ENCODE measurements at places on chromosomes 1 and 21.

DNA sequence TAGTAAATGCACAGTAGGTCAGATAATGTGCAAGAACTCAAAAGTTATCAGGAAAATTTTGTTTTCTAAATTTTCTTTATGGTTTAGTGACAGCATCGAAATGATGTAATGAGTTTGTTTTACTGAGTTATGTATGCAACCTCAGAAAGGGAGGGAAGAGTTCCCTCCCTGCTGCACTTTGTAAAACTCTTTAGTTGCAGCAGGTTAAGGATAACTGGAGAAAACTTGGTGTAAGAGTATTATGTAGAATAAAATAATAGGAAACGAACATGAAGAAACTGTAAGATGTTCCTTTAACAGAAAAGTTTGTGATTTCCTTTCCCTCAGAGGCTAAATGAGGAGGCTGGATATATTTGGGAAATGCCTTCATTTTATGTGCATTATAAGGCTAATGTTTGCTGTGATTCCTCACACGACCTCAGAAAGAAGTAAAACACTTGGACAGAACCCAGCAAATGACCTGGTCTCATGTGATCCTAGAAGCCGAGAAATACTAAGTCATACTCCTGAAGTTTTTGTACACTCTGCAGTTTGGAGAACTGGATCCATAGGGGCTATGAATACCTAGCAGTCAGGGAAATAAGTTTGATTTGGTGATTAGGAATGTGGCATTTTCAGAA, 35.4 kb downstream of the ADGRL2 start:
- DNase-seq, result no peak

DNA sequence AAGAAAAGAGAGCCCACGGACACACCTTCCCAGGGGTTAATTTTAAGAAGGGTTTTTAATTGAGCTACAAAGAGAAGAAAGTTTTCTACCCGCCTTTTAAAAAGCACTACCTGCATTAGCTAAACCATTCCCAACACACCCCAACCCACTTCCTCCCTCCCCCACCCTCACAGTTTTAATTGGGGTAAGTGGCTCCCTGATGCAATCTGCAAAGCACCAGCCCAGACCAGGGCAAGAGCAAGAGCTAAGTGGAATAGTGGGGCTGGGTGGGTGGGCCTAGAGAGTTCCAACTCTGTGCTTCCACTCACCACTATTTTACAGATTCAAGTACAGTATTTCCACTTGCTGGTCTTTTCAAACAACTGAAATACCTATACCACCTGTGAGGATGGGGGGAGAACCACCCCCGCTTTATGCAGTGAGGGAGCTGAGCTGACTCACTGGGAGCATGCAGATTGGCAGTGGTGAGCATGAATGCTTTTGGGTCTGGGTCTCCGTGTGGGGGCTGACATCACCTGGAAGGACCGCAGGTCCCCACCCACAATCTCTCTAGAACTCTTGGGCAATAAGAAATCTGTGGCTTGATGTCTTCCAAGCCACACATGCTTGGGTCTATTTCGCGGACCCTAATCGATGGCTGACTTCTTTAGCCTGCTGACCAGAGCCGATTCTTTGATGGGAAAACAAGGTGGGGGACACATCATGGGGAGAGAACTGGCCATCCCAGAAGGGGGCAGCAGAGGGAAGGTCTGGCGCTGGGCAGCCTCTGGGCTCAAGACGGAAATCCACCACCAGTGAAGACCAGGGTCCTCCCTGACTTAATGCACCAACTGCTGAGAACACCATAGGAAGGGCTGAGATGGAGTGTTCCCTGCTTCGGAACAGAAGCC, 95.5 kb downstream of the SSBP3 start:
- no peak for DNase-seq

DNA sequence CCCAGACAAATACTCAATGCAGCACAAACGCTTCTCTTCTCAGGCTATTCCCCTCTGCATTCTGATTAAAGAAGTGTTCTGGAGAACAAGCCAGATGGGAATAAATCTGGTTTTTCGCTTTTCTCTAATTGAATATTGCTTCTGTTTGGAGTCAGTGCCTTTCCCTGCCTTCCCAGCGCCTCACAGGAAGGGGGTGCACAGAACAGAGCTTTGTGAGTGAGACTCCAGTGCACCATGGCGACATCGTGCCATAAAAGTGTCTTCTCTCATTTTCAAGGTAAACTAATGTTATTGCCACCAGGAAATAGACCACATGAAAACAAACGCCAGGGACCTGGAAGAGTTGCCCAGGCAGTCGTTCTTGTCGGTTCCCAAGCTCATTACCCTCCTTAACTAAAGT, 43.6 kb upstream of the SLC45A1 start:
- no peak for DNase-seq

GRCh38 chr1:56509713-56510641, 69.4 kb downstream of the PLPP3 start:
- DNase-seq, result no peak

GRCh38 chr1:60924964-60925798, 157.2 kb upstream of the NFIA start:
- peak; percentile 84 for DNase-seq

- no peak for DNase-seq
Observed at GRCh38 chr1:33004613-33005012, 32.1 kb downstream of the AK2 start.

- DNase-seq, result no peak
Observed at GRCh38 chr1:1170215-1171091, 3.2 kb upstream of the TTLL10 start.

DNA sequence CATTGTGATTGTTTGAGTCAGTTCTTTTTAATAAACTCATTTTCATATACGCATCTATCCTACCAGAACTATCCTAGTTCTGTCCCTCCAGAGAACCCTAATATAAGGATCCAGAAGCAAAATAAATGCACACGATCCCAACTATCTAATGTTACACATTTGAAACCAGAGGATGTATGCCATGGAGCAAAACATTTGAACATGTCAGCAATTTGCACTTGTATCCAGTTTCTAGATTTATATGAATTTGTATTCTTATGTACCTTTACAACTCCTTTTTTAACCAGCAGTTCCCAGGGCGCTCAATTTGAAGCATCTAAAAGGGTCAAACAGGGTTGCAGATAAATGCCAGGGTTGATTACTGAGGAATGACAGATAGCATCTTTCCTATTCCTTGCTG, 2.1 kb downstream of the EXTL2 start:
- no peak for DNase-seq

DNA sequence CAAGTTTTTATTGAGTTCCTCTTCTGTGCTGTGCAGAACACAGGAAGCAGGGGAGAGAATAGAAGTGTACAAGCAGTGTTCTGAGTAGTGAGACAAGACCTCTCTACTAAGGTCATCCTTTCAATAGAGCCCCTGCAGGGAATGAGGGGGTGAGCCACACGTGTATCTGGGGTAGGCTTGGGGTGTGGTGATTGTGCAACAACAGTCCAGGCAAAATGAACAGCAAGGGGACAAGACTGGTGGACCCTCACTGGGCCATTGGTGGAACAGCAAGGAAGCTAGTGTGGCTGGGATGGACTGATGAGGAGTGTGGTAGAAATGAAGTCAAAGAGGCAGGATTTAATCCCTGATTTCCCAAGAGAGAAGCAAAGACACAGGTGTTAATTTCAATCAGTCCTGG, 8.2 kb upstream of the BMP8A start:
- DNase-seq, result no peak

DNA sequence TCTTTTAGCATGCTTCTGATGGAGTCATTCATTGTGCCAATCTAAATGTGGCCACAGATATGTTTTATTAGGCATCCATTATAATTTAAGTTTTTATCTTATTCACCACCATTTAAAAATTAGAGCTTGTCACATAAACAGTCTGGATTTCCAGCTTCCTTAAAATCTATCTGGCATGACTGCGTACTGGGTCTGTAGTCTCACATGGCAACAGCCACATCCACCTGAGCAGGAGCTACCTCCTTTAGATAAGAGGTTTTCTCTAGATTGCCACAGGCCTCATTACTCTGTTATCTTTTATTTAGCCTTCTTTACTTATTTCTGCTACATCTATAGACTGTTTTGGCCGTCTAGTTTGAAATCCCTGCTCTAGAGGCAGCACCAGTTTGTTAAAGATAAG, 29.1 kb downstream of the B3GALT2 start:
- no peak for DNase-seq

GRCh38 chr1:153939476-153939875, 7.0 kb downstream of the DENND4B start:
- DNase-seq, result no peak

GRCh38 chr1:236615399-236616148, 11.3 kb upstream of the HEATR1 start:
- no peak for DNase-seq

- no peak for DNase-seq
Observed at GRCh38 chr1:54596756-54597155, 26.6 kb downstream of the FAM151A start.

GRCh38 chr21:15441992-15442391, 287.8 kb upstream of the USP25 start:
- DNase-seq, result no peak

GRCh38 chr1:196209983-196210382, 398.3 kb downstream of the KCNT2 start:
- no peak for DNase-seq

GRCh38 chr1:53641481-53642214, 97.3 kb downstream of the GLIS1 start:
- no peak for DNase-seq

GRCh38 chr1:90044346-90044745, 49.4 kb downstream of the ZNF326 start:
- DNase-seq, result no peak

DNA sequence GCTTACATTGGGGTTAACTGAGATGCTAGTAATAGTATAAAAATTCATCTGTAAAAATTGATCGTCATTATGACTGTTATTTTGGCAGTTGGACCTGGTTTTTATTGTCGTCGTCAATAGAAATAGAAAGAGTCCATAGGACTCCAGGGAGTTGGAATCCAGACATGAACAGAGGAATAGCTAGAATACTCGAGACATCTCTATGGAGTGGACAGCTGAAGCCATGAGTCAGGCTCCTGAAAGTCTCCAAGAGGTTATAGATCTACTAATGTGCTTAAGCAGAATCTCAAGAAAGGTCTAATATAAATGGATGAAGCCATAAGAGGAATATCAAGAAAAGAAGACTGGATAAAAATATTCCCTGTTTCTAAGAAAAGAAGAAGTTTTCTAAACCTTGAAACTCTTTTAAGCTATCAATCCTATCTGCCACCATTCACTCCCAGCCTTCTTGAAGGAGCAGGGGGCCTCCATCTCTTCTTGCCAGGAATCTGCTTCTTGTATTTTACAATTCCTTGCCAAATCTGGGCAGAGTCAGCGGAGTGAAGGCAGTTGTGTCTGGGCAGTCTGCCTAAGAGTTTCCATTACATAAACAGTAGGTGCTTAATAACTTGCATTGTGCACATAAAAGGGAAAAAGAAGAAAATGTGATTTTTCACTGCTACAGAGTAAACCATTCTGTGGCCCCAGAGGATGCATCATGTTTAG, 163.3 kb downstream of the ST6GALNAC5 start:
- no peak for DNase-seq

- no peak for DNase-seq
Observed at GRCh38 chr1:30596891-30597290, 126.5 kb downstream of the MATN1 start.

- DNase-seq, result no peak
Observed at GRCh38 chr1:184457500-184457899, 70.7 kb downstream of the C1orf21 start.

DNA sequence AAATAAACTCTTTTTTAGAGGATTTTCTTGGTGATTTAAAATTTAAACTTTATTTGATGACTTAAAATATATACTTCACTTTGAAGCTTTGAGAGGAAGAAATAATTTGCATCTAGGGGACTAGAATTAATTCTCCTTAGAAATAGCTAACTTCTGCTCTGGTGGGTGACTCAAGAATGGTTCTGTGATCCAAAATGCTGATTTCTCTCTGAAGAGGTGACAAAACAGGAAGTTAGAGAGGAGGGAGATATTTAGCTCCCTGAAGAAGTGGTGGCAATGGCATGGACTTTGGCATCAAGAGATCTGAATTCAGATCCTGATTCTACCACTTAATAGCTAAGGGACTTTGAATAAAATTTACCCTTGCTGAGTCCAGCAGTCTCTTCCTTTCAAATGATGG, 125.8 kb upstream of the ATP1B1 start:
- no peak for DNase-seq

DNA sequence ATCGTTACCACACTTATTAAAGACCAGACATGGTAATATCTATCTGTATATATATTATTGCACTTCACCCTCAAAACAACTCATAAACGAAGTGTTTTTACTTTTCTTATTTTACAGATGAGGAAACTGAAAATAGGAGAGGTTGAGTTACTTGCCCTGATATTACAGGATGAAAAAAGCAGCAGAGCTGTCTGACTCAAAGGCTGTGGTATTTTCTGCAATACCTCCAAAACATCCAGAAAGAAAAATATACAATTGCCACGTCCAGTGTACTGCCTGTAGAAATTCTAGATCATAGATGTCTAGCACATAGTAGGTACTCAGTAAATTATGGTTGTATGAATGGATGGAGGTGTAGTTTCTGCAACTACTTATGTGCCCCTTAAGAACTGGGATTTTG, 5.2 kb upstream of the TARBP1 start:
- no peak for DNase-seq

DNA sequence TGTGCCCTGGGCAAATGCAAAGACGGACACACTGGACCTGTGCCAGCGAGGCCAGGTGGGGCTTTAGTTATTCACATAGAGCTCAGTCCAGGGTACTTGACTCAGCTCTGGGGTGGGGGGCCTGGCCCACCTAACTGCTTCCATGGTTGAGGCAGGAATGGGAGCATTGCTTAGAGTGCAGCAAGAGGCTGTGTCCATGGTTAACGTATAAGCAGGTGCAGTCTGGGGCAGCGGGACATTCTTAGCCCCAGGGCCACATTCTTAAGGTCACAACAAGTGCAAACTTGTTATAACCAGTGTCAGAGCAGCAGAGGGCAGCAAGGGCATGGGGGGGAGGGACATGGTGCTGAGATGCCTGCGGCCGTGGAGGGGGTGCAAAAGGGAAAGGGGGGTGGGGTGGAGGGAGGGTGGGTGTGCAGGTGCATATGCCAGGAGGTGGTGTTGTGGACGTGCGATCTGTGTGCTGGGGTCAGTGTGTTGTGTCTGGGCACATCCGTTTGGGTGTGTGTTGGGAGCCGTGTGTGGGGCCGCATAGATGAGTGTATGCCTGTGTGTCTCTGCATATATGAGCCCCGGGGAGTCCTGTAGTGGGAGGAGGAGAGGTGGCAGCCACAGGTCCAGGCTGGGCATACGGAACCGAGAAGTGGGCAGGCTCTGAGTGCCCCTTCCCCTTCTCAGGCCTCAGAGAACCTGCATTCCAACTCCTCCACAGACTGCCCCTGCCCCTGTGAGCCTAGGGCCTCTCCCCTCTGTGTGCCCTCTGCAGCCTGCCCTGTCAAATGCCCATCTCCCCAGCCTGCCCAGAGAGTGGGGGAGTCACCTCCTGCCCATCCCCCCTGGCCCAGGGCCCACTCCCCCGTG, 8.4 kb downstream of the KCNJ10 start:
- no peak for DNase-seq

DNA sequence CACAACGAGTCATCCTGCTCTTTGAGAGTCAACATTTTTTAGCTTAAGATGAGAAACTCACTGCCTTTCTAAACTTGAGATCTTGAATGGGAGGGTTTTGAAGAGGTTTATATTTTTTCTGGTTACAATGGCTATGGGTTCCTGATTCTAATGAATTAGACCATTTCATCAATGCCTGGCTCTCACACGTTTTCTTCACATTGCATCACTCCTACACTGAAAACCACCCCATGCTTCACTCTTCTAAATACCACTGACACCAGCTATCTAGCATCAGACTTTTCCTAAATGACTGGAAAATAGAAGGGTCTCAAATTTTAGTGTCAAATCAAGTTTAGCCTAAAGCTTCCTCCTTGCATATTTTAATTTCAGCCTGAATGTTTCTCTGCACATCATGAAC, 606.1 kb upstream of the USP24 start:
- DNase-seq, result no peak
